ENCODE measurements at places on chromosomes 2 and 18.
A peak's percentile ranks its signal among the peaks of the same experiment; 100 is the strongest.

DNA sequence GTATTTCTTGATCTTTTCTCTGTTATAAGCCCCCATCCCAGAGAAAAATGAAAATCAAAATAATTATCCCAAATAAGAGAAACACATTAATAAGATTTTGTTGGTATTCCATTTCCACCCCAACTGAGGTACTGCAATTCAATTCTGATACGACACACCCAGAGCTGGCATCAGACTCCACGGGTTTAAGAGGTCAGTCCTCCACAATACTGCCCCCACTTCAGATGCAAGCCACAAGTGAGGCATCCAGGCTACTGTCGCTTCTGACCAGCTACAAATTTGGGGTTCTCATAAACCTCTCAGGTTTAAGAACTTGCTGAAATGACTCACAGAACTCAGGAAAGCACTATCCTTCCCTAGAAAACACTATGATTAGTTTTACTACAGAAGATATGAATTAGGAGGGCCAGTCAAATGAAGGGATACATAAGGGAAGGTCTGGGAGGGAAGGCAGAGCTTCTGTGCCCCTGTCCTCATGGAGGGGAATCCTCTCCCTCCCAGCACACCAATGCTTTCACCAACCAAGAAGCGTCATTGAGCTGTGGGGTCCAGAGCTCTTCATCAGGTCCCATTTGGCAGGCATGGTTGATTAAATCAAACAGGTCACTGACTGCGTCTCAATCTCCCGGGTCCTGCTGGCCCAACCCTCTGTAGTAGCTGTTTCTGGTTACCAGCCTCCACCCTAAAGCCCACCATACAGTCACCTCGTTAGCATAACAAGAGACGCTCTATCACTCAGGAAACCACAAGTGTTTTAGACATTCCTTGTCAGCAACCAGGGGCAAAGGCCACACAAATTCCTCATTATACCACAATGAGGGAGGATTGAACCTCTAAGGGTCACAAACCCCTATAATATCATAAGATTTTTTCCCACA is 46.2 kb downstream of the IWS1 start:
- no peak for DNase-seq

DNA sequence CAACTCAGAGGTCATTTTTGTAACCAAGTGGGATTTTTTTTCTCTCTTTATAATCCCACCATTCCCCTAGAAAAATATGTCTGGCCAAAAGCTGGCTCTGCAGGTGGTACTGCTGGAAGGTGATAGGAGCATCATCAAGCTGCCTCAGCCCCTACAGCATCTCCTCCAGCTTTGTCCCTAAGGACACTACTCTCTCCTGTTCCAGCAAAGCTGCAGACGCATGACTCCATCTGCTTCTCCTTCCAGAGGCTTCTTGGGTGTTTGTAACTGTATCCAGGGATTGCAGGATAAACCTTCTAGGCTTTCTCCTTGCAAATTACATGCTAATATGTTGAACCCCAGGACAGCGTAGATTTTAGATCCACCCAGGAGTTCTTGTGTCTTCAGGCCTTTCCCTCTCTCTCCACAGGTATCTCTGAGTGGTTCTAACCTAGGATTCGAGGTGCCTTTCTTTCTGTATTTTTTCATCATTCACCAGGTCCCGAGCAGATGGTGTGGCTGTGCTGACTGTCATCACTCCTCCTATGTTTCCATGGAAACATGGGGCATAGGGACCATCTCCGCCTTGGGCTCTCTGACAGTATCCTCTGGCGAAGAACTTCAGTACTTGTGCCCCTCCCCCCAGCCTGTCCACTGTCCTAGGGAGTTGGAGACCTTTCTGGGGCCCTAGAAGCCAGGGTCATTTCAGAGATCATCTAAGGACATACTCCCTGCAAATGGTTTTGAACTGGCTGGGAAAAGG is 34.3 kb downstream of the AFF3 start:
- DNase-seq = no peak

DNA sequence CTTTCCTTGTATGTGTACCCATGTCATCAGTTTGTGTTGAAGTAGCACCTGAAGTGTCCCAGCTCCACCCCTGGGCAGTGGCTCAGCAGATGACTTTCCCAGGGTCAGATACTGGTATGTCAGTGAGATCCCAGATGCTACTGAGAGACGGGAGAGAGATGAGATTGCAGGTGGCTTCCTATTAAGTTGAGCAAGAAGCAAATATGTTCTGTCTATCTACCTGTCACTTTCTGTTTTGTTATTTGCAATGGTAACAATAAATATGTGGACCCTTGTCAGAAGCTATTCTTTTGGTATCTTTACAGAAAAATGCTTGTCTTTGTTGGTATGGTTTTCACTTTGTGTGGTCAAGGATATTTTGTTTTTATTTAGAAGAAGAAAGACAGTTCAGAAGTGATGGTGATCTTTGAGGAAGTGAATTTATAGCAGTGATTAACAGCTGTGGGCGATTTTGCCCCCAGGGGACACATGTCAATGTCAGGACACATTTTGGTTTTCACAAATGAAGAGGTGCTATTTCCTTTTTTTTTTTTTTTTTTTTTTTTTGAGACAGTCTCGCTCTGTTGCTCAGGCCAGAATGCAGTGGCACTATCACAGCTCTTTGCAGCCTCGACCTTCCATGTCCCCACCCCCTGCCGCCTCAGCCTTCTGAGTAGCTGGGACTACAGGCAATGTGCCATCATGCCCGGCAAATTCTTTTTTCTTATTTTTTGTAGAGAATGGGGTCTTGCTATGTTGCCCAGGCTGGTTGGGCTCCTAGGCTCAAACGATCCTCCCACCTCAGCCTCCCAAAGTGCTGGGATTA is 21.4 kb downstream of the MGAT5 start:
- no peak for DNase-seq

DNA sequence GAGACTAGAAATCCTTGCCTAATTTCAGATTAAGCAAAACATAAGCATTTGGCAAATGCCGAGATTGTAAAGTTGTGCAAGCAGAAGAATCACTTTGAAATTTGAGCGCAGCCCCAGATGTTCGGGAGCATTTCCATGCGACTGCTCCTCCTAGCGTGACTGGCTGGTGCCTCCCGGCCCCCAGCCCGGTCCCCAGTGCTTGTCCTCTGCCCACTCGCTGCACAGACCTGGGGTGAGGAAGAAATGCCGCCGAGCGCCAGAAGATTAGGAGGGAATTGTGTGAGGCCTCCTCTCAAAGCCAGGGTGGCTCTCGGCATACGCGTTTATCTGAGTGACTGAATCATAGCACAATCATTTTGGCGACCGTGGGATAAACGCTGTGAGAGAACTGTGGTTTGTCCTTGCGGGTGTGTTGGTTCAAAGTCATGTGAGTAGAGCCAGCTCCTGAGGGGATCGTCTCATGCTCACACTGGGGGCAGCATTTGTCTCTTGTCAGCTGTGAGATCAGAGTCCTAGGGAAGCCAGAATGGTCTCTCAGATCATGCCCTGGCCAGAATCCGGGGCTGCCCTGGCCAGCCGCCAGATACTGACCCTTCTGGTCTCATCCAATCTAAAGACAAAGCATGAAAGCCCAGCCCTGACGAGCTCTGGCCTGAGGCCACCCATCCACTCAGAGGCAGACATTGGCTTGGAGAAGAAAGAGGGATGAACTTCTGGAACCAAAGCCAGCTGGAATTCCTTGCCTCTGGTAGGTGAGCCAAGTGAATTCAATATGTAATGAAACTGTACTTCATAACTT is 189.3 kb downstream of the SH3RF3 start:
- DNase-seq = no peak

DNA sequence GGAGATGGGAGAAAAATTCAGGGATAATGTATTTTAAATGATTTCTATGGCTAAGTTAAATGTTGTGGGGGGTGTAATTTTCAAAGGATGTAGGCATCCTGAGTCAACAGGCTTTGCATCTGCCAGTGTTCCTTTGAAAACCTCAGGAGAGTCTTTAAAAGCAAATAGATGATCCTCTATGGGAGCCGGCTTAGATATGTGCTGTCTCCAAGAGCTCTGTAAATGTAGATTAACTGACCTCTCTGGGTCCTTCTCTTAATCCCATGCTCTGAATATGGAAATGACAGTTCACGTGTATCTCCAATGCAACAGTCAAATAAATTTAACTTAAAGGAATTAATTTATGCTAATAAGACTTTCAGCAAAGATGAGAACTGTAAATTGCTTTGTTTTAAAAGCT is 292.7 kb downstream of the ERBB4 start:
- no peak for DNase-seq

- peak; percentile 77 for DNase-seq
Measured at GRCh38 chr2:144596073-144596871, 76.4 kb upstream of the ZEB2 start.

- DNase-seq = no peak
Measured at GRCh38 chr18:78792736-78793135, 186.9 kb upstream of the SALL3 start.

DNA sequence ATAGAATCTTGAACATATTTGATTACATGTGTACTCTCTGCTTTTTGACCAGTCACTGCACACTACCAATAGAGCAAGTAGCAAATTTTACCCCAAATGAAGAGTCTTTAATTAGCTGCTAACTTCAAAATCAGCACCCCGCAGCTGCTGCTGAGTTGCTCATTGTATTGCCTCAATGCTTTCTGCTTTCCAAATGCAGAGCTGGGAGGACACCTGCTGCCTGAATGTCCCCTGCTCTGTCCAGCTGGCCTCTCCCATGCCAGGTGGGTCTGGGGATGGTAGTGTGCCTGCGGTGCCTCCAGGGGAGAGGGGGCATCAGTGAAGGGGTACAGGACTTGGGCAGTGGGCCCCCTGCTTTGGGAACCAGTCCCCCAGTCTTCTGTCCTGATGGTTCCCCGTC is 184.8 kb downstream of the PRKCE start:
- DNase-seq = no peak

- no peak for DNase-seq
Measured at GRCh38 chr2:124316881-124317605, 292.0 kb downstream of the CNTNAP5 start.

- peak; percentile 2 for DNase-seq
Measured at GRCh38 chr2:218806346-218806978, 24.5 kb downstream of the CYP27A1 start.

DNA sequence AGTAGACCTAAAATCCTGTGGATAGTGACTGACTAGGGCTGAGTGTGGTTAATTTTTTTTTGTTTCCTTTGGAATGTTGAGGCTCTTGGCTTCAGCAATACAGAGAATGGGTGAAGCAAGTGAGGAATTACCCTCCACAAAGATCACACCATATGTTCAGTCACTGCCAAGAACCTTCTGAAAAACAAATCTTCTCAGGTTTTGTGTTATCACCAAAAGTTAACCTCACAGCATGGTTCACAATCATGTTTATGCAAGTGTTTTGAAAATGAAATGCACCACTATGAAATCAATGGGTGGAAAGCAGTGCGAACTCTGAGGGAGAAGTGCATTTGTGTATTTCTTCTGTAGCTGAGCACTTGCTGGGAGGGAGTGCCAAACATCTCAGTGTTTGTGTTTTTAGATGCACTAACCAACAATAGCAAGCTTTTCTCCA is 44.4 kb downstream of the SPATS2L start:
- DNase-seq = no peak

GRCh38 chr2:231604101-231604684 is 11.5 kb downstream of the TEX44 start:
- DNase-seq = no peak

- DNase-seq = no peak
Measured at GRCh38 chr2:216856406-216857065, 3.3 kb downstream of the TNP1 start.

DNA sequence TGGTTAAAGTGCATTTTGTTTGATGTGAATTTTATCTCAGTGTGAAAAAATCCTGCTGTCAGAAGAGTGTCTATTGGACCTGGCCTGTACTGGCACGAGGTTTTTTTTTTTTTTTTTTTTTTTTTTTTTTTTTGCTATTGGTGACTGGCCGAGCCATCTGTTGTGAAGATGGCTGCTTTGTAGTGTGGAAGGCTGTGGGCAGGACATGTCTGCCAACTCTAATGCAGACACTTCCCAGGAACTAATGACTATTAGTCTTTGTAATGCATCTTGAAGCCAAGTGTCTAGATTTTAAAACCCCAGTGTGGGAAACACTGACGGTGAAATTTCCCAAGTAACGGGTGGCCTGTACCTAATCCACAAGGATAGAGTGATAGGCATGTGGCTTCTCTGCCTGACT is 34.3 kb downstream of the ZAP70 start:
- DNase-seq = no peak

GRCh38 chr2:144832048-144832447 is 312.1 kb upstream of the ZEB2 start:
- DNase-seq = no peak

- no peak for DNase-seq
Measured at GRCh38 chr2:9638532-9638931, 7.7 kb upstream of the YWHAQ start.

DNA sequence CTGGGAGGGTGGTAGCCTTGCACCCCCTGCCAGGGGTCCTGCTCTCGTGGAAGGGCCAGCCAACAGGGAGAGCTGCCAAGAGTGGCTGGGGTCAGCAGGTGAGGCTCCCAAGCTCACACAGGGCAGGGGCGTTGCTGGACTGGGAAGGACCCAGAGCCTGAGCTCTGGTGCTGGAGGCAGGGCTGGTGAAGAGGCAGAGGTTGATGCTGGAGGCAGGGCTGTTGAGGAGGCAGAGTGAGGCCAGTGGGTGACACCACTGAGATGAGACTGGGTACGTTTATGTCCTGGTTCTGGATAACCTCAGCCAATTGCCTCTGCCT is 7.0 kb downstream of the ADRA2B start:
- no peak for DNase-seq

- no peak for DNase-seq
Measured at GRCh38 chr18:25805939-25806338, 284.5 kb downstream of the SS18 start.

DNA sequence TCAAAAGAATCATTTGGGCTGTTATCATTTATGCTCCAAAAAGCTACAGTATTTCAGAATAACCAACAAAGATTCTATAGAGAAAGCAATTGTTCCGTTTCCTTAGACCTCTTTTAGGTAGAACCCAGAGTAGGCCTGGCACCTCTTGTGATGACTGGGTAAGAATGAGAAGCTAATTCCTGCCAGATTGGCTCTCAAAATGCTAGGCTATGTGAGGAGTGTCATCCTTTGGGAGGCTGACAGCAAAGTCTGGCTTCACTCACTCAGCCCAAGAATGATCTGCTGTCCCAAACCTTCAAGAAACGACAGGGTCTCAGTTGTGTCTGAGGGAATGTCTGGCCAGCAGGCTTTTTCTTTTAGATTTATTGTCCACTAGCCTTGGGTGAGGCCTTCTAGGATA is 4.5 kb downstream of the CERS6 start:
- DNase-seq = no peak

- peak; percentile 68 for DNase-seq
Measured at GRCh38 chr2:136135921-136136906, 18.3 kb upstream of the CXCR4 start.
